ENCODE measurements at places on chromosomes 2 and 18.
A peak's percentile ranks its signal among the peaks of the same experiment; 100 is the strongest.

GRCh38 chr18:47936952-47937351 lies 6.5 kb upstream of the SMAD2 start:
- no peak for DNase-seq

DNA sequence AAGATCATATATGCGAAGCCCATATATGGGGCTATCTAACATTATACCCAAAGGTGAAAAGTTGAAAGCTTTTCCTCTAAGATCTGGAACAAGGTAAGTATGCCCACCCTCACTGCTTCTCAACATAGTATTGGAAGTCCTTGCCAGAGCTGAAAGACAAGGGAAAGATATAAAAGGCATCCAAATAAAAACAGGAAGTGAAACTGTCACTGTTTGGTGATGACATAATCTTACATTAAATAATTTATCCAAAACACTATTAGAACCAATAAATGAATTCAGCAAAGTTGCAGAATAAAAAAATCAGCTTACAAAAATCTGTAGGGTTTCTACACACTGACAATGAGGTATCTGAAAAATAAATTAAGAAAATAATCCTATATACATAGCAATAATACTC lies 205.8 kb downstream of the INSIG2 start:
- DNase-seq = no peak

- no peak for DNase-seq
Measured at GRCh38 chr2:240948905-240949790, 43.0 kb downstream of the CROCC2 start.

DNA sequence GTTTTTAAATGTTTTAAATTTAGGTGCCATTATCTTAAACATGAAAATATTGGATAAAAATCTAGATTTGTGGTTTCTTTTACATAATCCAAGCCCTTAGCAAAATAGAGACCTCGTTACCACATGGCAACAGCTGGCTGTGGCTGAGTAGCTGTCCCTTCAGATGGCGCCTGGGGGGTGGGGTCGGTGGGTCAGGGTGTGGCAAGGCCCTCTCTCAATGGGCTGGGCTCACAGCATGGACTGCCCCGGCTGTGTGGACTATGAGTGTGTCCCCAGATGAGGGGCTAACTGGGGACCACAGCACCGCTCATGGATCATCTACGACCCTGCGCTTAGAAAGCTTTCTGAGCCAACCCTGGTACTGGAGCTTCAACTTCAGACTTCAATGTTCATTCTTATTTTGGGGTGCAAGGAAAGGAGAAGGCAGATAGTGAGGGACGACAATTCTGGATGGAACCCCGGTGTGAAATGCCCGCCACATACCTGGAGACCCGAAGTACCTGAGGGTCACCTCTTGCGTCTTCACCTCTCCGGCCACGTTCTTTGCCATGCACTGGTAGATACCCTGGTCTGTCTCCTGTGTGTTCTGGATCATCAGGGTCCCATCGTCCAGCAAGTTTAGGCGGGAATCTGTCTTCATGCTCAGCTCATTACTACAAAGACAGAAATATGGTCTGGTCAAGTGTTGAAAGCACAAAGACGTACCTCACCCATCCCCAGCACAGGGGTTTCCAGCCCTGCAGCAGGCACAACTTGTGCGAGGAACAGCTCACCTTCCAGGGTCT lies 71.0 kb downstream of the PXDN start:
- no peak for DNase-seq

GRCh38 chr18:54717673-54718407 lies 110.4 kb upstream of the RAB27B start:
- no peak for DNase-seq

DNA sequence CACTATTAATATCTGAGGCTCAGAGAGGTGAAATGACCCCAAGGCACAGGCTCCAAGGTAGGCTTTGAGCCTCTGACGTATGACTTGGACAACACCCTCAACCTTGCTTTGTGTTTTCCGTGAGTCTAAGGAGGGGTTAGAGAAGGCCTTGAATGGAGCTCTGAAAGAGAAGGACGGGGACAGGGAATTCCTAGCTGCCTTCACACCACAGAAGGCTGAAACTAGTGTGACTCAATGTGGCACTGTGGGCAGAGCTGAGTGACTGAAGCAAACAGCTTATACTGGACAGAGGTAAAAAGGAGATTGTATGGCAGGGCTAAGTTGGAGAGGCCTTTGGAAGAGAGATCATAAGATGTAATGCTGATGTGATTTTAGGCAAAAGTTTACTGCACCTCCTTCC lies 3.5 kb upstream of the NCK2 start:
- no peak for DNase-seq

GRCh38 chr2:112541315-112542122 lies 746 bp upstream of the POLR1B start:
- DNase-seq = peak; percentile 53

DNA sequence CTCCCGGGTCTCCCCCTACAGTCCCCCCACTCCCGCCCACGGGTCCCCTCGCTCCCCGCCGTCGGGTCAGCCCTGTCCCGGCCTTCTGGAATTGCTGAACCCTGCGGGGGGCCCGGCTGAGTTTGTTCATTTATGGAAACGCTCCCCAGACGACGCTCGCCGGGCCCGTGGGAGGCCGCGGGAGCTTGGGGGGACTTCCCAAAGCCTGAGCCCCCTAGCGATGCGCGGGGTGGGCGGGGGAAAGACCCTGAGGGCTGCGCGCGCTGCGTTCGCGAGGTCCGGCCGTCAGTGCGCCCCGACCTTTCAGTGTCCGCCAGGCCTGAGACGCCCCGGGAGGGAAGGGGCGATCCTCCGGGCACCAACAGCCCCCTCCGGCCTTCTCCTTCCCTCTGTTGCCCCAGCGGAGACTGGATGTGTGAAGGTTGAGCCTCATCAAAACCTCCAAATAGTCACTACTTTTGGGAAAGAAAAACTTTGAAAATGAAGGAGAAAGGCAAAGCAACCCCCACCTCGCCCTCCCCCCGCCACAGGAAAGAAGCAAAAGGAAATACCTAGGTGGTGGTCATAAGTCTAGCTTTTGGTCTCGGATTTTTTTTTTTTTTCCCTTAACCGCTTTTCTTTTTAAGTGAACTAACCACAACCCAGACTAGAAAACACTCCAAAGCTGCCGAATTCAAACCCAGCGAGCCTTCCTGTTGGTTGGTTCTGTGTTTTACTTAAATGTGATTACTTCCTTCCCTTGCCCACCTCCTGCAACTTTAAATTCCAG lies 509 bp upstream of the CYS1 start:
- no peak for DNase-seq

- DNase-seq = no peak
Measured at GRCh38 chr18:43012951-43013350, 102.5 kb downstream of the RIT2 start.

- no peak for DNase-seq
Measured at GRCh38 chr18:38752430-38752829, 1186.8 kb upstream of the CELF4 start.

GRCh38 chr2:20617081-20617575 lies 33.8 kb downstream of the HS1BP3 start:
- peak; percentile 49 for DNase-seq

- no peak for DNase-seq
Measured at GRCh38 chr2:177646791-177647190, 254.2 kb downstream of the AGPS start.

DNA sequence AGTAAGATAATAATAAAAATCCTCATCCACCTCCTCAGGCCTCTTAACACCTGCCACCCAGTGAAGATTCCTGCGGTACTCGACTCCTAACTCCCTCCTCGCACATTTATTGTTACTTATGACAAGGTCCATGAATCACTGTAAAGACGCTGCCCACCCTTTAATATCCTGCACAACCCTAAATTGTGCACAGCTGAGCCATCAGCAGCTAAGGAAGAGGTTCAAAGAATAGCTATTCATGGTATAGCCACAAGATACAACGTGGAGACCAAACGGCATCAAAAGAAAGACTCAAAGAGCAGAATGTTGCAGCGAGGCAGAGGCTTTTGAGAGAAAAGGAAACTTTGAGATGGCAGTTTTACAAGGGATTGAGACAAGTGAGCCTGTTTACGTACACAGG lies 266.3 kb downstream of the SATB2 start:
- DNase-seq = no peak

GRCh38 chr2:102184018-102184417 lies 2.8 kb upstream of the IL1RL2 start:
- no peak for DNase-seq

- no peak for DNase-seq
Measured at GRCh38 chr2:72952110-72952823, 34.9 kb downstream of the EMX1 start.

DNA sequence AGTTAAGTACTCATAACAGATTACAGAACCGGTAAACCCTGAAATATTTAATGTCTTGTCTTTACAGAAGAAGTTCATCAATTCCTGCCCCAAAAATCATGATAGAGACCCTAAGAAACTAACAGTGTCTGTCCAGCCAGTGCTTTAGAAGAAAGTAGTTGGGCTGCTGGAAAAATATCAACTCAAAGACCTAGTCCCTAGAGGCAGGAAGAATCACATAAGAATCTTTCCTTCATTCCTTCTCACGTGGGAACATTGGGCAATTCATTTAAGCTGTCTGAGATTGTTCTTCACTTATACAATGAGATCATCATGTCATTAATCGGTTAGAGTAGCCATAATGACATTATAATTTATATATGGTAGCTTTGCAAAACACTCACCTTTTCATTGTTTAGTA lies 156.4 kb downstream of the CCBE1 start:
- DNase-seq = no peak

GRCh38 chr2:127176371-127177311 lies 43.5 kb downstream of the CYP27C1 start:
- no peak for DNase-seq

- no peak for DNase-seq
Measured at GRCh38 chr2:205848601-205849000, 166.3 kb downstream of the NRP2 start.

DNA sequence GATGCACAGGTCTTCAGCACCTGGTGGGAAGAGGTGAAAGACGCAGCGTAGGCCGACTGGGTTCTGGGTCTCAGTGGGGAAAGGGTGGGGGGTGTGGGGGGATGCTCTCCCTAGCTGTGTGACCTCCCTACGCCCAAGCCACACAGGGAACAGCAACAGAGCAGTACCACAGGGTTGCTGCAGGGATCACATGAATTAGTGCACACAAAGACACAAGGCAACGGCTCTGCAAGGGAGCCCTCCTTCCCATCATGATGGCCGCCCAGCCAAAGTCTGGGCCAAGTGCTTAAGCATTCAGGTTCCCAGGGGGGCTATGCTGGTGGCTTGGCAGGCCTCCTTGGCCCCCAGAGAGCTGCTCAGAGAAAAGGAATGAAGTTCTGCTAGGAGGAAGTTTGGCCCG lies 28.2 kb upstream of the GBX2 start:
- DNase-seq = no peak

Data from NCI-H2029 (cell line).